ENCODE measurements at places on chromosomes 11 and 22. TPM values are rescaled to one million over a fixed set of nuclear protein-coding genes. Genes with fewer than 3 reads are reported as not detected.

Gene OR6M1
- not detected for total RNA-seq

Gene PPM1F
- 34.6 TPM for total RNA-seq

Gene MS4A7
- not detected for total RNA-seq

Gene SLC25A45
- total RNA-seq: not detected

Gene PUS3
- total RNA-seq: 16.3 TPM

Gene CALCB
- total RNA-seq: not detected

Gene RPUSD4
- total RNA-seq: 33.1 TPM

Gene GALNT18
- 0.06 TPM for total RNA-seq

Gene RAPSN
- not detected for total RNA-seq

Gene CECR2
- total RNA-seq: 2.0 TPM

Gene BCO2
- total RNA-seq: 1.1 TPM

Gene F2
- total RNA-seq: not detected

Gene HORMAD2
- 9.0 TPM for total RNA-seq

Gene MRGPRX4
- not detected for total RNA-seq

Gene CCDC89
- 8.6 TPM for total RNA-seq

Gene SNX32
- not detected for total RNA-seq

Gene HTR3A
- total RNA-seq: not detected

Gene GRM5
- total RNA-seq: not detected

Gene FAT3
- total RNA-seq: under 0.01 TPM

Gene PLAAT2
- total RNA-seq: not detected

Gene CBLIF
- not detected for total RNA-seq

Gene CYB5R2
- 7.7 TPM for total RNA-seq

Gene SEC14L2
- total RNA-seq: 13.1 TPM

Gene MS4A3
- not detected for total RNA-seq

Gene KRTAP5-5
- total RNA-seq: not detected

Gene MAPK8IP1
- total RNA-seq: 38.5 TPM

Gene FIBIN
- total RNA-seq: not detected

Data from G401 (cell line).